ENCODE measurements at places on chromosomes 1 and 21.

DNA sequence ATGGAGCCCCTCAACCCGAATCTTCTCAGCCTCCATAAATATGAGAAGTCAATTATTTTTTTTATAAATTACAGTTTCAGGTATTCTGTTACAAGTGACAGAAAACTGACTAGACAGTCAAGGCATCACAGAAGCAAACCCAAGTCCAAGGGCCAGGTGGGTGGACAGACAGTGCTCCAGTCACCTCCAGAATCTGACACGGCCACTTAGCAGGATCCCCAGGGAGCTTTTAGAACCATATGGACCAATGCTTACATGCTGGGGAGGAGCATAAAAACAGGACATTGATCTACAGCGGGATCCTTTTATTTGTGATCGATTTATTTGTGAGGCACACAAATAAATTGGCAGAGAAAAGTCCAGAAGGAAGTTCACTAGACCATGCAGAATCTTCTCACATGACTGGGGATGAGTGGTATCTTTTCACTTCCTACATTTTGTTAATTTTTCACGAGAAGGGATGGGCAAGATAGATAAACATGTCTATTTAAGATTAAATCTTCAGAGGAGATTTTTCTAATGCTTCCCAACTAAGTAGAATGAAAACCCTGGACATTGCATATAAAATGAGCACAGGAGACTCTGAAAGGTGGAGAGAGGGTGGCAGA, 15.0 kb downstream of the ZNF496 start:
- no peak for ATAC-seq

DNA sequence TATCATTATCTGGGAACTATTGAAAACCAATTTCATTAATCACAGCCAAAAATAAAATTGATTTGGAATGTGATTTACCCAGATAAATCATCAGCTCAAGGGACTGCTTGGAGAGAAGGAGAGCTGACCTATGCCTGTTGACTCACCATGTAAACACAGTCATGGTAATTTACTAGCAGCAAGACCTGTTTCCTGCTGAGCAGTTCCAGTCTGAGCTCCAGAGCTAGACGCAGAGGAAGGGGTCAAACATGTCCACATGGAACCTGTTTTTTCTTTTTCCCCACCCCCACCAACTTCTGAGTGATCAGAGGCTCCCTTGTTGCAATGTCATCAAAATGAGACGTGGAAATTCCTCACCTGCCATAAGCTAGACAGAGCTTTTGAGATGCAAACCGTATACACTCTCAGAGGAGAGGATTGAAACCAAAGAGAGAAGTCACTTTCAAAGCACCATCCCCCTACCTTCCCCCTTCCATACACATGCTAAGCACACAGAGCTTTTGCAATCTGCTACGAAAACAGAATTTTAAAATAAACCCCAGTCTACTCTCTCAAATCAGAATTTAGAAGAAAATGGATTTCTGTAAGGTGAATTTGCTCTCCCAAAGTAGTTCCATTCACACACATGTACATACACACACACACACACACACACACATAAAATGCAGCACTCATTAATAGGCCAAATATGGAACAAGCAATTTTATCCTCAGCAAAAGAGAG, 55.9 kb upstream of the PTGFRN start:
- peak; percentile 65 for ATAC-seq

DNA sequence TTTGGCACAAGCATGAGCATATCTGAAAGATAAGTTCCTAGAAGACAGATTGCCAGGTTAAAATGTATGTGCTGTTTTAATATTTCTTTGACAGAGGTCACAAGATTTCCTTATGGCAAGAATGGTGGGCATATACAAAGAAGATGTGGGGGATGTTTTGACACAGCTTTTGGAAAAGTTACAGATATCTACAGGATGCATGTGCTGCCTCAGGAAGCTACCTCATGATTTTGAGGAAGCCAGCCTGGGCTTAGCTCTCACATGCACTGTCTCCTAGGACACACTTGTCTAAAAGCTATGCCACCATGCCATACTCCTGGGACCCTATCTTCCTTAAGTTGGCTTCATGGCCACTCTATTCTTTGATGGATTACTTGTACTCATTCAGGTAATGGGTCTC, 99.9 kb downstream of the C1orf94 start:
- no peak for ATAC-seq

DNA sequence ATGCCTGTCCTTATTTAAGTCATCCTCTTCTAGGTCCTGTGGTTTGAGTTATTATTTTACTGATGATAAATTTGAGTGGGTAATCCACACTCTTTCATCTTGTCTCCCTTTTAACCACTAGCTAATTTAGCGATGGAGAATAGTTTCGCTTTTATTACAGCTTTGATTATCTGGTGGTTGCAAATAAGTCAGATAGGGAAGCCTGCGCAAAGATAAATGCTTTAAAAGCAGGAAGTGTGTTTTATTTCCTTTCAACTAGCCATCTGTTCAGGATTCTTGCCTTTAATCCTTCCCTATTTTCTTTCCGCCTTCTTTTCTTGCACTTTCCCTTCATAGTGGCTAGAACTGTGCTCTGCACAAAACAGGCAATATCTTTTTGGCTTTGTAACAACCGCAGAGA, 129.0 kb downstream of the TGFB2 start:
- no peak for ATAC-seq

DNA sequence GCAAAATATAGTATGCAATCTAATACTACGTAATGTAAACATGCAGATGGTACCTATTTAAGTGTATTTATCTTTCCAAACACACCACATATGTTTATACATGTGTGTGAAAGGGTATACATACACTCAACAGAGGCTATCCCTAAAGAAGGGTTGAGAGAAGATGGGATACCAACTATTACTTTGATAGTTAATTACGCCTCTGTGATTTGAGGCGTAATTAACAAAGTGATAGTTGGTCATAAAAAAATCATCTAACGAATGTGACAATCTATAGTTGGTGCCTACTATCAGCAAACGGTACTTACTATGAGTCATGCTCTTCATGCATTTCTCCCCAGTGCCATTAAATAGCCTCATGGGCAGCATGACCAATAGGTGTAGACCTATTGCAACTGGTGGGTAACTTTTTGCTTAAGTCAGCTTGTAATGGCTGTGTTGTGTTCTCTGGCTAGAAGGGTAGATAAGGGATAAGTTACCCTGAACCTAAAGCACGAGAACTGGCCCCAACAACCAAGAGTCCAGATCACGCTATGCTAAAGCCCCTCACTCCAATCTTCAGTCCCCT, 15.3 kb downstream of the RCAN1 start:
- no peak for ATAC-seq

GRCh38 chr1:61448914-61449313, 276.0 kb downstream of the TM2D1 start:
- no peak for ATAC-seq

- no peak for ATAC-seq
Observed at GRCh38 chr1:60461925-60462595, 388.5 kb upstream of the C1orf87 start.

DNA sequence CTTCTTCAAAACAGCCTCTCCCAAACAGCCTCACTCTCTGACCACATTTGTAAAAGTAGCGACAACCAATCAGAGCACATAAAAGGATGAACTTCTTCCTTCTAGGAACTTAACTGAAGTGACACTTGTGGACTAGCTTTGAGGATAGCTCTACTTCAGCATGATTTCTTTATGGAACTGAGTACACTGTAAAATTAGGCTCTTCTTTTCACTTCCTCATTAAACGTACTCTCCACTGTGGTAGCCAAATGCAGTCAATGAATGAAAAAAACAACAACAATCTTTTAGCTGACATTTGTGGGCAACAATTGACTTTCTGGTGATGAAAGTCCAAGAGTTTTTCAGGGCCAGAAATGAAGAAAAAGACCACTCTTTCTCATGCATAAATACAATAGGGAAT, 9.6 kb downstream of the LRRC53 start:
- no peak for ATAC-seq

DNA sequence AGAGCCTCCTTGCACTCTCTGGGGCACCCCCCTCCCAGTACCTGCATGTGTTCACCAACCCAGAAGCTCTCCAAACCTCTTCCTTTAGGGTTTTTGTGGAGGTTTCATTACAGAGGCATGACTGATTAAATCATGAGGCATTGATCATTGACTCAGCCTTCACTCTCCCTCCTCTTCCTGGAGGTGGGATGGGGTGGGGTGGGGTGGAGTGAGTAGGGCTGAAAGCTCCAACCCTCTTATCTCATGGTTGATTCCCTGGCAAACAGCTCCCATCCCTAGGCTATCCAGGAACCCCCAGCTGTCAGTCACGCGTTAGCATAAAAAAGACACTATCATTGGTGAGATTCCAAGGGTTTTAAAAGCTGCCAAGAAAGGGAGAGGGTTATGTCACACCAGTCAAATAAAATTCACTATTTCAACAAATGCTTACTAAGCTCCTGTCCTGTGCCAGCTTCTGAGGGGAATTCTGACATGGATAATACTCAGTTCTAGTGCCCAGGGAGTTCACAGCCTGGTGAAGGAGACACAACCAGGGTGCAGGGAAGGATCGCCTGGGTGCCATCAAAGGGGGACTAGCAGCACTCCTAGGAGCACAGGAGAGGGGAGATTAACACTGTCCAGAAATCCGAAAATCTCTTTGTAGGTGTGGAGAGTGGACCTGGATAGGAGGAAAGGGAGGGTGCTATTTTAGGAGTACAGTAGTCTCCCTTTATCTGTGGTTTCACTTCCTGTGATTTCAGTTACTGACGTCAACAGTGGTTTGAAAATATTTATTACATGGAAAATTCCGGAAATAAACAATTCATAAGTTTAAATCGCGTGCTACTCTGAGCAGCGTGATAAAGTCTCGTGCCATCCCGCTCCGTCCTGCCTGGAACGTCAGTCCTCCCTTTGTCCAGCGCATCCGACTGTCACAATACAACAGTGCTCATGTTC, 6.8 kb upstream of the IL24 start:
- peak; percentile 26 for ATAC-seq

- peak; percentile 81 for ATAC-seq
Observed at GRCh38 chr1:246631426-246631825, 65.2 kb downstream of the CNST start.

- no peak for ATAC-seq
Observed at GRCh38 chr1:194084755-194085154, 898.3 kb upstream of the B3GALT2 start.

GRCh38 chr1:109912873-109913272, 2.2 kb downstream of the CSF1 start:
- ATAC-seq: no peak

DNA sequence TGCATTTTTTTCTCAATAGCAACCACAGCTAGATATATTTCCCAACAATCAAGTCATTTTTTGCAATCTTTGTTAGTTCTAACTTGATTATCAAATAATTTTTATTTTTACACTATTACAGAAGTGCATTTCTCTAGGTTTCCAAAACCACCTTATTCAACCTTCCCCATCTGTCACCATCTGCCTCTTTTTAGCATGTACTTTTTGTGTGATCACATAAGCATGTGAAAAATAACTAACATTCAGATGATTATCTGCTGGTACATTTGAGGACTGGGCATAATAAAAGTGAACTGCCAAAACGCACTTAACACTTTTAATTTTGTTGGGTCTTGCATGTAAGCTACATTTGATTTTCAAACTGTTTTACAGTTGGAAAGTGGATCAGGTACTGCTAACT, 291.5 kb downstream of the AKT3 start:
- no peak for ATAC-seq

DNA sequence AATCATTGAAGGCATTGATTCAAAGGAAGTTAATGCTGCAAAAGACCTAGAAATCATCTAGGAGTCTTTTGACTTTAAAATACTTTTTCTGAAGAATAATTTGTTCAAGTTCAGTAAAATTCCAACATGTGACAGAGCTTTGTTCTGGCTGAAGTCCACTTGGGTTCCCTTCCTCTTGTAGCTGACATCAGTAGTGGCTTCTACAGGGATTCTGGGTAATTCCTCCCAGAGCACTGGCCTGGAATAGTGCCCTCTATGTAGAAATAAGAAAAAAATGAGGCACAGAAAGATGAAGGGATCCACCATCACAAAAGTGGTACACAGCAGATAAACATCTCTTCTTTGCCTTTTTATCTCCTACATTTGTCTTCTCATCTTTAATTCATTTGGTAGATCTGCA, 548.1 kb downstream of the LTN1 start:
- ATAC-seq: no peak

DNA sequence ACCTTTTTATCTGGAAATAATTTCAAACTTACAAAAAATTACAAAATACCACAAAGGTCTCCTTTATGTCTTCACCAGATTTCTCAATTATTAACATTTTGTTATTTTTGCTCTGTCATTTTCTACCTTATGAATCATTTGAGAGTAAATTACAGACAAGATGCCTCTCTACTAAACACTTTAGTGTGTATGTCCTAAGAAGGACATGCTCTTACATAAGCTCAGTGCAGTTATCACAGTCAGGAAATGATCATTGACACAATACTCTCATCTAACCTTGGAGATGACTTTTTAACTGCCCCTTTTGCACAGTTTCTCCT, 378.9 kb upstream of the RUNX1 start:
- peak; percentile 63 for ATAC-seq

- peak; percentile 35 for ATAC-seq
Observed at GRCh38 chr1:209761011-209761635, 5.3 kb downstream of the TRAF3IP3 start.

GRCh38 chr1:169250022-169250421, 117.6 kb downstream of the NME7 start:
- ATAC-seq: no peak

DNA sequence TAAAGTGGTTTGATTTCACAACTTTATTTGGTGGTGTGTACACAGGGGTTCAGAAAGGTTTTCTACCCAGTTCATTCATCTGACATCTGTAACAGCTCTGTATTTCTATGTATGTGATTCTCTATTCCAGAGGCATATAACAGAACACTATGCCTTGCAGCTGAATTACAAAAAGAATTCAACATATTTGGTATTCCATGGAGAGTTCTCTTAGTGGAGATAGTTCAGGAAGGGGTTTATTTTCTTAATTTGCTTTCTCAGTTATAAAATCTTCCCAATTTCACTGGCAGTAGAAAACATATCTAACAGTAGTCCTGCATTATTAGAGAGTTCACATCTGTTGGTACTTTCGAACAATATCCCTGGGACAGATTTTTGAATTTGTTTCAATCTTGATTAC, 207.9 kb upstream of the LYPLAL1 start:
- ATAC-seq: no peak

GRCh38 chr1:20612221-20612746, 21.0 kb upstream of the PINK1 start:
- ATAC-seq: no peak
